ENCODE measurements at places on chromosomes 12 and 14. TPM values are rescaled to one million over a fixed set of nuclear protein-coding genes. Genes with fewer than 3 reads are reported as not detected.

Gene CLEC2D
- total RNA-seq, result 1.9 TPM

Gene MANSC4
- total RNA-seq, result not detected

Gene CDK4
- 49.6 TPM for total RNA-seq

Gene RGS6
- total RNA-seq, result 0.42 TPM

Gene RCOR1
- 14.8 TPM for total RNA-seq

Gene KCNH3
- total RNA-seq, result 0.32 TPM

All from psoas muscle (tissue), 8 donors.